ENCODE measurements at places on chromosomes 1 and 21.

- DNase-seq = no peak
These were observed 159.0 kb upstream of the KCNJ15 start for GRCh38 chr21:38097789-38098188.

- DNase-seq = no peak
These were observed 1.2 kb upstream of the MKNK1 start for GRCh38 chr1:46605232-46605631.

DNA sequence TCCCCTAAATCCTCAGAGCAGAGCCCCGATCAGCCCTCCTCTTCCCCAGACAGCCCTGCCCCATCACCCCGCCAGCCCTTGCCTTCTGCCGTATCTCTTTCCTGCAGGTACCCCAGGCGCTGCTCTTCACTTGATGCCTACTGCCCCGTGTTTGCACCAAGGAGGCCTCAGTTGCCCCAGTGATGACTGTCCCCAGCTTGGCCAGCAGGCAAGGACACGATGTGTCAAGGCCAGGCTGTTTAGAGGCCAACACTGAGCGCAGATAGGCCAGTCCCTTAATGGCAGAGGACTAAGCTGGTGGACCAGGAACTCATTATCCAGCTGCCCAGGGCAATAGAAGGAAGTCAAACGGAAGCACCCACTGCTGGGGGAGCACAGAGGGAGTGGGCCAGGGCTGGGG, 68.4 kb downstream of the CAMK2N1 start:
- DNase-seq = no peak

DNA sequence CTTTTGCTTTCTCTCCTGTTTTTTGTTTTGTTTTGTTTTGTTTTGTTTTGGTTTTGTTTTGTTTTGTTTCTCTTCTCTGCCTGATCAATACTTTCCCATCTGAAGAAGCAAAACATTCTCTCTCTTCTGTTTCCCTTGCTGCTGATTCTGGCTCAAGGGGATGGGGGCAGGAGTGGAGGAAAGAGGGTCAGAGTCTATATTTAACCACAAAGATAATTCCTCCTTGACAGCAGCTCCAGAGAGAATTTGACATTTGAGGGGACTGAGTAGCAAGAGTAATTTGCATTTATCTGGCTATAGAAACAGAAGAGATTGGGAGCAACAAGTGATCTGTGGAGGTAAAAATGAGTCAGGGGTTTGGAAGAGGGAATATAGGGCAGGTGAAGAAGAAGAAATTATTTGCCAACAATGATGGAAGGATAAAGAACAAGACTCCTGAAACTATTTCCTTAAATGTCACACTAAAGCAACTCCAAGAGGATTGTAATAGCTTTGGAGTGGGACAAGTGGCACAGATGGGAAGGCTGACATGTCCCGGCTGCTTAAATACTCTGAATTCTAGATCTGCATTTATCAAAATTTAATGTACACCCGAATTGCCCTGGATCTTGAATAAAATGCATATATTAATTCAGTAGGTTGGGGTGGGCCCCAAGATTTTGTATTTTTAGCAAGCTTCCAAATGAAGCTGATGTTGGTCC, 349.3 kb upstream of the PLXNA2 start:
- no peak for DNase-seq

DNA sequence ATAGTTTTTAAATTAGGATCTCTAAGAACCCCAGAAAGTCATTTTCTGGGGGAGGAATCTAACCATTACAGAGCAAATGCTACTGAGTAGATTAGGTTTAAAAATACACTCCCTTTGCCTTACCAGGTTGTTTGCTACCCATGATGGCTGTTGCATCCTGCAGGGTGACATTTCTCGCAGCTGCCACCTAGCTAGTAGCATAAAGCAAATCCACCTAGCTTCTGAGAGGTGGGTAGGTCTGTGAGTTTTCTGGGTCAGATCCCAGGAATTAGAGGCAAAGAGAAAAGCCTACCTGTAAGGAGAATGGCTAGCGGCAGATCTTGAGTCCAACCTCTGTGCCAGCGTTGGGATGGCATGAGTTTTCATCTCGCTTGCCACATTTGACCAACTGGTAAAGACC, 95.9 kb downstream of the DAB1 start:
- no peak for DNase-seq

- peak; percentile 86 for DNase-seq
These were observed at the start of gene IFNLR1 for GRCh38 chr1:24186993-24187790. TSS of gene IFNLR1 (minus strand) at chr1:24187289. CDS start at chr1:24187248, 41 bp downstream.

DNA sequence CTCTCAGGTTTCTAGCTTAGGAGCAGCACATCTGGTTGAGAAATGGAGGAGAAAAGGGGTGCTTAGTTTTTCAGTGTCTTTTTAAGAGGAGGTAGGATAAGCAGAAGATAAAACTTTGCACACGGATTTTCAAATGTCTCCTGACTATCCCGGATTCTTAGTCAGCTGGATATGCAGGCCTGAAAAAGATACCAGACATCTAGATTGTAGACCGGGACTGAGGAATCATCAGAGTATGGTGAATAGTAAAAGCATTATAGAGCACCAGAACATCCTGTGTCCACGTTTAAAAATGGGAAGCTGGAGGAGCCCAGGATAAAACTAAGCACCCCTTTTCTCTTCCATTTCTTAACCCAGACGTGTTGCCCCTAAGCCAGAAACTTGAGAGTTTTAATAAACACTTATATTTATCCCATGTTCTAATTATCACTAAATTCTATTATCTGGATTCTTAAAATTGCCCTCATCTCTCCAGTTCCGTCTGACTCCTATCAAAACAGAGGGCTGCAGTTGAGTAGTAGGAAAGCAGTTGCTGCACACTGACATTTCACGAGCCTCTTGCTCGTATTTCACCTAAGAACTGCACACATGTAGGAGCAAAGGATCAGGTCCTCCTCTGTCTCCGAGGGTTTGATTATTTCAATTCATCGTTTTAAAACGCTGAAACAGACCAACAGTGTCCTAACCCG, 609 bp downstream of the PIGK start:
- DNase-seq = peak; percentile 9

DNA sequence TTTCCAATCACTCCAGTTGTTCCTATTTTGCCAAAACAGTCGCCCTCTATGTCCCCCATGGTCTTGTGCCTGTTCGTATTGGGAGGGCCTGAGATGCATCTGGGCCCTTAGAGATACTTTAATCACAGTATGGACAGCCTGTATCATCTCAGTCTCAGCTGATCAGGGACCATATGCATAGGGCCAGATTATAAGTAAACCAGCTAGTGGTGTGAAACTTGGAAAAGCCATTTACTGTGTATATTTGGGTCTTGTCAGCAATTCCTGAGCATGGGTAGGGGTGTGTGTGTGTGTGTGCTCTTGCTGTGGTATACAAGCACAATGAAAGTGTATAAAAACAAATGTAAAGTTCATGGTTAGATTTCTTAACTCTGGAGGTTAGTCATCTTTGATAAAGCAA, 22.8 kb downstream of the SH3BGR start:
- no peak for DNase-seq

DNA sequence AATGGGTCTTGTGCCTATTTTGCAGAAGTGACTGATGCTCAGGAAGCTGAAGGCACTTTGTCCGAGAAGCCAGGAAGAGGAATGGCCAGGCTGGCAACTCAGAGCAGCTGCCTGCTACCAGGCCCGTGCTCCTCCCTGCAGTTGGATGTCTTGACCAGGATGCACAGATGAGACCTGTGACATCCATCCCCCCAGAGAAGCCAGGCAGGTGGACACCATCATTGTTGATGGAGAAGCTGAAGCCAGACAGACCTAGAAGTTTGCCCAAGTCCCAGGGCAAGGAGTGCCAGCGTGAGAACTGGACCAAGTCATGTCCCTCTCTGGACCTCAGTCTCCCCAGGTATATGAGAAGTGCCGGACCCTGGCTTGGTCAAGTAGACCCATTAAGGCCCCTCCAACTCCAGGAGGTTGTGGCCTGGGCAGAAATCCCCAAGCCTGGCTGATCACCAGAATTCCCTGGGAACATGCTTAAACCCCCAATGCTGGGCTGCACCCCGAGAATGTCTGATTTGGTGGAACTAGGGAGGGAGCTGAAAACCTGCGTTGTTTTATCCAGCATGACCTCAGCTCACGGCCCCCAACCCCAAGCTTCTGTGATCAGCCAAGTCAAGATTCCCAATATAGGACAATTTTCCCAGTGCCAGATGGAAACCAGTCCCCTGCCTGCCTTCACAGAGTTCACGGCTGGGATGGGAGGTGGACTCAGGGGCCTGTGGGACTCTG, 82.4 kb downstream of the CAMK2N1 start:
- no peak for DNase-seq

DNA sequence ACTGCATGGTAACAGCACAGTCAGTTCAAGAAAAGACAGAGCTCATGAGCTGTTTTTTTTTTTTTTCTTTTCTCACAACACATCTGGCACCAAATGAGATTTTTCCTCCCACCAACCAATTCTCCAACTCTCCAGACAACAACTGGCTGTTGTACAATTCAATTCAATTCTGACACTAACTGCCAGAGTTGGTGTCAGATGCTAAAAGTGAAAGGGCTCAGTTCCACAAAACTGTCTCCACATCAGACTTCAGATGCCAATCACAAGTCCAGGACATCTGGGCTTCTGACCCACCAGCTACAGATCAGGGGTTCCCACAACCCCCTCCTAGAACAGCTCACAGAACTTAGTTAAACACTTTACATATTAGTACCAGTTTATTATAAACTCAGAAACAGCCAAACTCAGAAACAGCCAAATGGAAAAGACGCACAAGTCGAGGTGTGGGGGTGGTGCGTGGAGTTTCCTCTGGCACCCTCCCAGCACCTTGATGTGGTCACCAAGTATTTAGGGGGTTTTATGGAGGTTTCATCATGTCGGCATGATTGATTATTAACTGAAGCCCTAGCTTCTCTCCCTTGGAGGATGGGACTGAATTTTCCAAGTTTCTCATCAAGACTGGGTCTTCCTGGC, 39.2 kb upstream of the LRRC8D start:
- DNase-seq = no peak

GRCh38 chr1:38766125-38766524, 93.4 kb downstream of the RRAGC start:
- DNase-seq = no peak

All from NCI-H146 (cell line).